ENCODE measurements at places on chromosomes 2 and 18.

- DNase-seq = no peak
Observed at GRCh38 chr2:44360749-44361329, 455 bp downstream of the PREPL start.

- DNase-seq = no peak
Observed at GRCh38 chr2:170771421-170771937, 1.3 kb downstream of the ERICH2 start.

- DNase-seq = no peak
Observed at GRCh38 chr2:83565626-83566025, 893.5 kb downstream of the SUCLG1 start.

DNA sequence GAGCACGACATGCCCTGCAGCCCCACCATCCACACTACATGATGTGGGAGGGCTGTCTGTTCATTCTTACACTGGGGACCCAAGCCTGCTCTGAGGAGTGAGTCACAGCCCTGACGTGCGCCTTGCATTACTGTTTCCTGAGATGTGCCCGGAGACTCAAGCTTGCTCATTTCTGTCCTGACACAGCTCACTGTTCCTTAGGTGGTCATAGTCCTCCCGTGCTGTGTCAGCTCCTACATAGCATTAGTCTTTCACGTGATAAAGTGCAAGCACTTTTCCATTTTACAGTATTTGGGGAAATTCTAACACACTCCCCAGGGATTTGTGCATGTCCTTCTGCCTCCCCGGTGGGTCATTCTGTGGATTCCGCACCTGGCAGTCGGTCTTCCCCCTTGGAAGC lies 46.2 kb upstream of the TRIM43B start:
- no peak for DNase-seq

DNA sequence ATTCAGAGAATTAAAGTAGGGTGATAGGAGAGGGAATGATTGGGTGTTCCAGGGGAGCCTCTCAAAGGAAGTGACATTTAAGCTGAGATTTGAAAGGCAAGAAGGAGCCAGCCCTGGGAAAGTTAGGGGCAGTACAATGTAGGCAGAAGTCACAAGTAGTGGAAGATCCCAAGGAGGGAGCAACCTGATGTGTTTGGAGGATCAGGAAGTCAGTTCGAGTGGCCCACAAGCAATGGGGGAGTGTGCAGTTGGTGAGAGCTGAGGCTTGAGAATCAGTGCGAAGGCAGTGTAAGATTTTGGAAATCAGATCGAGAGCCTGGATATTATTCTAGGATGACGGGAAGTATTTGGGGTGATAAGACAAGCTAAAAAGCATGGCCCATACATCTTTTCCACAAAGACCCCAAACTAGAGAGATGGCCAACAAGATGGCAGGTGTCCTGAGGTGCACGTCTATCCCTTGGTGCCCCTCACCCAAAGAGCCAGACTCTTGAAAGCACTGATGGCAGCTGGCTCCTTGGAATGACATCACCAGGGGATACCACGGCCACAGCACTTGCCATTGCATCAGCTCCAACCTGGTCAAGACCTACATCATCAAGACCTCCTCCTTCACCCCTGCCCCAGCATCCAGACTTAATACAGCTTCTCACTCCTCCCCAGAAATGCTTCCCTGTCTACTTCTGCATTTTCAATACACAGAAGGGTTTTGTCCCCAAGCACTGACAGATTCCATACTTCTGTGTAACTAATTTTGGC lies 127.3 kb downstream of the BCL2 start:
- DNase-seq = no peak

GRCh38 chr2:106970471-106971261 lies 84.7 kb upstream of the ST6GAL2 start:
- no peak for DNase-seq

- no peak for DNase-seq
Observed at GRCh38 chr18:6661692-6662415, 67.7 kb upstream of the ARHGAP28 start.

DNA sequence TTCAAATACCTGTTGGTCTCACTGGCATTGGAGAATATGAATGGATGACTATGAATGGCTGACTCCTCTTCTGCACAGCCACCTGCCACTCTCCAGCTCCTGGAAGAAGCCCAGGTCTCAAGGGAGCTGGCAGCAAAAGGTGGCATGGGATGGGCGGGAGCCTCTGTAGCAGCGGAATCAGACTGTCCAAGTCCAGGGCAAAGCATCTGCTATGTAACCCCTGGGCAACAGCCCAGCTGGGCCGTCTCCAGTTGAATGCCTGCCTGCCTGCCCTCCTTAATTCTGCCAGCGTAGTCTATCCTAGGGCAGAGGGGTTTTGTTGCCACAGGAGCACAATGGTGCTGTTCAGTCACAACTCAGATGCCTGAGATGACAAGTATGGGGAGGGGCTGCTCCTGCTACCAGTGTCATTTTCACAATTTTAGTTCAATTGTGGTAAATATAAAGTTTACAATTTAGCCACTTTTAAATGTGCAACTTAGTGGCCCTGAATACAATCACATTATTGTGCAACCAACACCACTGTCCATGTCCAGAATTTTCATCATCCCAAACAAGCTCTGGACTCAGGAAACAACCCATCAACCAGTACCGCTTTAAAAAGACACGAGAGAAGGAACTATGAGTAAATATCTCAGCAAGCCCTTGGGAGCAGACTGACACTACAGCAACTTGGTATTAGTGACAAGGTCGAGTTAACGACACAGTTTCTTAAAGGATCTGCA lies 115.2 kb downstream of the MYO5B start:
- peak; percentile 64 for DNase-seq

DNA sequence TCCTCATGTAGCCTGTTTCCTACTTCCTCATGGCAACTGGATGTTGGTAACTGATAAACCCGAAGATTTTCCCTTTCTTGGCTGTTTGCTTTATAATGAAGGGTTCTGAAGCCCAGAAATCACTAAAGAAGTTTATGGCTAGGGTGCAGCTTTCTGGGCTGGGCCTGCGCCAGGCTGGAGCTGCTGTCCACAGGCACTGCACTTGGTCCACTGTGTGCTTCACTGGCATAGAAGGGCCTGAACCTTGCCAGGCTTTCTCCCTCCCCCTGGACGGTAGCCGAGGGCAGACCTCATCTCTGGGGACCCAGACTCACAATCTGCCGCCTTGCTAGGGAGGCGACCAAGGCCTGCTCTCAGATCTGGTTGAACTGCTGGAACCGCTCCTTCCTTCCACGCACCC lies 133.3 kb upstream of the SPRED2 start:
- no peak for DNase-seq

DNA sequence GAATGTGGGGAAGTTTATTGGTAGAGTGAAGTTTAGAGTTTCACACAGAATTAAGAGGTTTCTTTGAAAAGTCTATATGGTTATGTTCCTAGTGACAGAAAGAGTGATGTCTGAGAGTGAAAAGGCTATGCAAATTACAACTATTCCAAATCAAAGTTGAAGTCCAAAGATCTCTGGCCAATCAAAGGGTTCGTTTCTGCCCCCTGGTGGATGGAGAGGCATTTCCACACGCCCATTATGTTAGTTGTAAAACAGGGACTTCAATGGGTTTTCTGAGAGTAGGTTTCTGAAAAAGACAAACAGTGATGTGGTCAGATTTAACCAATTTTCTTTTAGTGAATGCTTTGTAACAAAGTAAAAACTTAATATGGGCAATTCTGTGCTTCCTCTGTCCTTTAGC lies 441.5 kb upstream of the POU3F3 start:
- no peak for DNase-seq

GRCh38 chr2:96326990-96327820 lies 2.1 kb downstream of the ITPRIPL1 start:
- no peak for DNase-seq

- DNase-seq = no peak
Observed at GRCh38 chr2:239561446-239562001, 160.7 kb upstream of the HDAC4 start.

- DNase-seq = no peak
Observed at GRCh38 chr18:42048158-42048557, 93.1 kb downstream of the PIK3C3 start.

DNA sequence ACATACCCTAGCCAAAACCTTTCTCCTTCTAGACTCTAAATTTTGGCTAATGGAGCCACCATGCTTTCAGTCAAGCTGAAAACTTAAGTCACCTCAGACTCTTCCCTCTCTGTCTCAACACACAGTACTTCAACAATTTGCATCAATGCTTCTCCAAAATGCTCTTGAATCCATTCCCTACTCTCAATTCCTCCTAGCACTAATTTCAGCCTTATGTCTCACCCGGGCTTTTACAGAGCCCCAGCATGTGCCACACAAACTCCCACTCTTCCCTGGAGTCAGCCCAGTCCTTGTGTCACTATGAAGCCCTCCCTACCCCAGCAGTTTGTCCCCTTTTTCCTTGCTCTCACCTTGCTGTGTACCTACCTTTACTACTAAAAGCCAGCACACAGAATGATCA lies 38.7 kb downstream of the AAK1 start:
- no peak for DNase-seq

DNA sequence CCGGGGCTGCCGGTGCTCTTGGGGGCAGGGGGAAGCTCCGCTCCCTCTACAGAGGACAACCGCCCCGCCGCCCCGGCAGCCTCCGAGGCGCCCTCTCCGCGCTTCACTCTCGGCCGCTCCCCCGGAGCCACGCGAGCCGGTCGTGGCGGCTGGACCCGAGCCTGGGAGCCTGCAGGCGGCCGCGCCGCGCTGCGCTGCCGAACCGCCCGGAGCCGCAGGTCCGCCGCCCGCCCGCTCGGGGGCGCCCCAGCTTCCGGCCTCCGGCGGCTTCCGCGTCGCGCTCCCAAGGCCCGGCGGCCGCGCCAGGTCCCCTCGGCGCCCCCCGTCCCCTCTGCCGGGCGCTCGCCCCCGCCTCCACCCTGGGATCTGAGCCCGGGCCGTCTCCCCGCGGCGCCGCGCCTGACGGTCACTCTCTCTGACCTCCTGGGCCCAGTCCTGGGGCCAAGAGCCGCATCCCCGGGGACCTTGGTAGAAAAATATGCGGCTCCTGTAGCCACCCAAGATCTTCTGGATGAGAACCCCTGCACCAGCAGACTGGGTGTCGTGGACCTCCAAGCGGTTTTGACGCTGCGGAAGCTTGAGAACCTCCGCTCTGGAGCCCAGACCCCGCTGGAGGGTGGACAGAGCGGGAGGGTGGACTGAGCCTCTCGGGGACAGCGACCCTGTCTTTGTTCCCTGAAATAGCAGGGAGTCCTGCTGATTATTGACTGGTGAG lies 44.3 kb downstream of the SERTAD2 start:
- DNase-seq = no peak

GRCh38 chr2:17729880-17730279 lies 23.7 kb downstream of the SMC6 start:
- DNase-seq = peak; percentile 36

GRCh38 chr2:119440873-119441272 lies 9.2 kb downstream of the TMEM37 start:
- DNase-seq = no peak

Measured in LNCaP clone FGC (cell line).